ENCODE measurements at places on chromosomes 1 and 21.

DNA sequence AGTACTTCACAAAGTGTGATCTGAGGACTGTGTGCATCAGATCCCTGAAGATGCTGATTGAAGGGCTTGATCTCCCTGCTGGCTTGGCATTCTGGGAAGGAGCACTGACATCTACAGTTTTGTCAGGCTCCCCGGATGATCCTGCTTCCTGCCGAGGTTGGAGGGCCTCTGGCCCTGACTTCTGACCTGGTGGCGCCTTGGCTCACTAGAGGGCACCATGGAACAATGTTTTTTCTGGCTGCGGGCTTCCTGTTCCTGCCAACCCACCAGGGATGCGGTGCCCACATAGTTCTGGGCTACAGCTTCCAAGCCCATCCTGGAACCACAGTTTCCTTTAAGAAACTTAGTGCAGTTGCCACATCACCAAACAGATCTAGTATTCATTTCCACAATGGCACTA is 38.8 kb upstream of the RASAL2 start:
- DNase-seq, result no peak

DNA sequence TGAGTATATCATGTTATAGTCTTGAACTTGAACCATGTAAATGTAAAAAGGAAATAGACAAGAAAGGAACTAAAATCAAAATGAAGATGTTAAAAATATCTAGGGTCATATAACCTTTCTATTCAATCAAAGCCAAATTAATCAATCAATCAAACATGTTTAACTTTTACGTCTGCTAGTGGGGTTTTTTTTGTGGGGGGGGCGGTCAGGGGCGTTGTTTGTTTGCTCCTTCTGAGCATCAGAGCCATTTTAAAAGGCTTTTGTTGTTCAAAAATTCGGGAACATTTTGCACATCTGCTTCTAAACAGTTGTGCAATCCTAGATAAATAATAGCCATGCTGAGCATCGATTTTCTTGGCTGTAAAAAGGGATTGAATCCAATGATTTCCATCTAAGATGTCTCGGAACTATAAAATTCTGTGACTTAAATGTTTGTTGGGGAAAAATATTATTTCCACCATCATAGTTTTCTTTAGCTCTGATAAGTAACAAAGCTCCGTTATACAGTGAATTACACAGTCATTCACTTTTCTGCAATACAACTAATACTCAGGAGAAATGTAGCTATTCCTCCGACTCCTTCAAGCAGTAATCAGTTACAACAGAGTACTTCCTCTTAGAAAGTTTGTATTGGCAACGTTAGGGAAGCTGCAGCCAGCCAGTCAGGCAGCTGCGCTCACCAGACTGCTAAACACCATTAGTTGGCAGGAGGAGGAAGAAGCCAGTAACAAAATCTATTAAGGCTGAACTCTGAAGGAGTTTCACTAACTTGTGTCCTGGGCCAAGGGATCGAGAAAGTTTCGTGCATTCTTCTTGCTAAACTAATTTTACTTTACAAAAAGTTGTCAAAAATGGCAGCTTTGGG is 2.2 kb downstream of the SPATA6 start:
- no peak for DNase-seq

DNA sequence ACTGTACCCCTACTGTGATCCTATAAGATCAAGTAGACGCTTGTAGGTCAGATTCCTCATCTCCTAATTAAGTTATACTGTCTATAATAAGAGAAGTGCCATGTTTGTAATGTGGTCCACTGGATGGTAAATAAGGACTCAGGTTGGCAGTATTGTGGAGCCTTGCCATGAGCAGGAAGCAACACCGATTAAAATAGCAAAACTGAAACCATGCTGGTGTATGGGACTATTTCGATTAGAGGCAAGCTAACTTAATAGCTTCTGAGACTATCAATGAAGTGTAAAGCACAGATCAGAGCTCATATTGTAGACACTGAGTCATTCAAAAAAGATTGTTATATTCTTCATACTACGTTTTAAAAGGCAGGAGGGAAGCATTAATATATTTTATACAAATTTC is 348.8 kb downstream of the HHAT start:
- DNase-seq, result no peak

GRCh38 chr1:245131026-245131393 is 23.8 kb upstream of the KIF26B start:
- DNase-seq, result no peak

DNA sequence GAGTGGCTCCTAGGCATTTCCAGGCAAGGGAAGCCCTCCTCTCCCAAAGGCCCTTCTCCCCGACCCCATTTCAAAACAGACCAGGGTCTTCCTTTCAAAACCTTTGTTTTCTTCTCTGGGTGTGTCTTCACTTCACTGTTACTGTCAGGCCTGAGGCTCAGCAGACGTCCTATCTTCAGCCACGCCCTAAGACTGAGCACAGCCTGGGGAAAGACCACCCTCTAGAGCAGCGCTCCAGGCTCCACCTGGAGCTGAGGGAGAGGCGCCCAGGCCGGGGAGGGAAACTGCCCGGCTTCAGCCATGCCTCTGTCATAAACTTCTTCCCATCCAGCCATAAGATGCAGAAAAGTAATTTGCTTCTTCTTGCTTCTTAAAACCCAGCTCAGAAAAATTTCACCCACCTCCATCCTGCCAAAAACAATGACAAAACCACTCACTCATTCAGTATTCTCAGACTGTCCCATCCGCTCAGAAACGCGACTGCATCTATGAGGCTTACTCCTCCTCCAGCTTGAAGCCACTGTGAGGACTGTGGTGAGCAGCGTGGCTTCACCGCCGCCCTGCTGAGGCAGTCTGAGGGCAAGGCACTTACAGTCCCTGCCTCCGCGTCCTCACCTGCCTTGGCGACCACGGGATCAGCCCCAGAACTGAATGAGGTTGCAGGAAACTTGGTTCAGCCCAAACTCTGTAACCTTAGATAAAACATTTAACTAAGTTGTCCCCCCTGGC is 36.1 kb downstream of the VN1R5 start:
- DNase-seq, result no peak

DNA sequence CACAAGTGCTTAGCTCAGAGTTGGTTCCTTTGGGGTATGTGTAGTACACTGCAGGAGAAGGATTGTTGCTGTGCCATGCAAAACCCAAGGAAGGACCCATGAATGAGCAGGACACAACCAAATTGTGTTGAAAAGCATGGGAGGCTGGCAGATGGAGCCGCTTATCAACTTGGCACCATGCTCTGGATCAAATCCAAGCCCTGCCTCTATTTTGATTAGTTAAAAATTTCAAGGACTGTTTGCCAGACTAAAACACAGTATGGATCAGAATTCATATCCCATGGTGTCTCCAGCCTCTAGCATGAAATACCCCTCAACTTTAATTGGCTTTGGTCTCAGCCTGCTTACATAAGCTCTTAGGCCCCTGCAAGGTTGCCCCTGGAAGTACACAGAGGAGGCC is 27.8 kb downstream of the CCDC185 start:
- DNase-seq, result no peak

DNA sequence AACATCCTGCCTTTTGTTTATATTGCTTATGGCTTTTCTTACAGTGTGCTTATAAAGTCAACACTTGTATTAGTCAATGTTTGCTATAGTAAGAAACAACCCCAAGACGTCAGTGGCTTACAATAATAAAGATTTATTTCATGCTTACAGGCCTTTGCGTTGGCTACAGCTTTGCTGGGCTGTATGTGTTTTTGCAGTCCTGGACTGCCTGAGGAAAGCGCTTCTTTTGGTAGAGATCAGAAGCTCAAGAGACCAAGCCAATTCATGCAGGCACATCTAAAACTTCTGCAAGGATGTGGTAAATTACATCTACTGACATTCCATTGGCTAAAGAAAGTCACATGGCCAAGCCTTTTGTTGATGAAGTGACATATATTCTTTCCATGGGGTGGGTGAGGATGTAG is 17.5 kb upstream of the PRKAA2 start:
- no peak for DNase-seq

DNA sequence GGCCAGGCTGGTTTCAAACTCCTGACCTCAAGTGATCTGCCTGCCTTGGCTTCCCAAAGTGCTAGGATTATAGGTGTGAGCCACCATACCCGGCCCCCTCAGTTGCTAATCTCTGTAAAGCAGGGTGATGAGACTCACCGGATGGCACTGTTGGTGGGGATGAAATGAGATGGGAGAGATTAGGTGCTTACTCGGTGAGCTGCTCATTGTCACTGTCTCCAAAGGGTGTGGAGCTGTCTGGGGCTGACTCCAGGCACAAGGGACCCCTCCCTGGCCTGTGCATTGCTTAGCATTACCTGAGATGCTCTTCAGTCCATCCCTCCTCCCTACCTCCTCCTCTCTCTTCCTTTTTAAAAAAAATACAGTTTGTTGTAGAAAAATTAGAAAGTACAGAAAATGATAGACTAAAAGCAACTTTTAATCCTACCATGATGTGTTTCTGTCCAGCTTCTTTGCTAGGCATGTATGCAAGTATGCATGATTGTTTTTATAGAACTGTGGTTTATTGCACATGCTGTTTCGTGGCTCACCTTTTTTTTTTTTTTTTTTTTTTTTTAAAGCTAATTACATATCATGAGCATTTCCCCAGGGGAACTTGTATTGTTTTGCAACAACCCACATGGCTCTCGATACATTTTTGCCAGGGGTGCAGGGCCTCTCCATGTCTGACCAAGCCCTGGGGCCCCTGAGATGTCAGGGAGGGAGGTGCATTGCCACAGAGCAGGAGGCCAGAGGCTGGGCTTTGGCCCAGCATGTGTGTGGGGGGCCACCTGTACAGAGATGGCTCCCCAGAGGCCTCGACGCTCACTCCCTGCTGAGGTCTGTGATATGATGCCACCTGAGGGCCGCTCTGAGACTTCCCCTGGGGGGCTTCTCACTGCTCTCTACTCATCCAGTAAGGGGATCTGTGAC is 55.4 kb downstream of the ARHGEF10L start:
- DNase-seq, result no peak

DNA sequence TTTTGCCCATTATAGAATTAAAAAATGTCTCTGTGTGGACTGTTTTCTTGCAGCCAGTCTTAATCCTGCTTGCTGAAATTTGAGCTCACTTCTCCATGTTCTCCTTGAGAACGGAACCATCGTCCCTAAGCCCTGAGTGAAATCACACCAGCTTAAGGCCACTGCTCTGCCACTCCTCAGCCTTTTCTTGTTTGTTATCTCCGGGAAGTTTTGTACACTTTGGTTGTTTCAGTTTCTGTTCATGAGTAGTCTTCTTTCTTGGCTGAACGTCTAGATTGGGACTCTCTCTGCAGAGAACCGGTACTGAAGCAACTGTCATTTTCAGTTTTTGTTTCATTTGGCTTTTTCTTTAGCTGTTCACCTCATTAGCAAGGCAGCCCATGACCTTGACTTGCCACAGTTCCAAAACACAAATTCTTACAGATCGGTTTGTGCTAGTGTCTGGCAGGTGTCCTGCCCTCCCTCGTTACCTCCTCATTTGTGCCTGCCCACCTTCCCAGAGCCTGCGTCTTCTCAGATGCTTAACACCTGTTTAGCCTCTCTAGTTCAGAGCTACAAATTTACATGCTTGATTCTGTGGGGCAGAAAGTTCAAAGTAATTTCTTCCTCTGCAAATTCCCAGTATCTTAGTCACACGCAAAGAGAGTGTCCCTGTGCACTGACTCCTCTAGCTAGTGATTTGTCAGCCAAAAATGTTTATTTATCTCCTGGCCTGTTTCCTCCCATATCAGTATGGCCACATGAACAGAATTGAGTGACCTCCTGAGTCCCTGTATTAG is 12.4 kb downstream of the PSEN2 start:
- DNase-seq, result no peak

DNA sequence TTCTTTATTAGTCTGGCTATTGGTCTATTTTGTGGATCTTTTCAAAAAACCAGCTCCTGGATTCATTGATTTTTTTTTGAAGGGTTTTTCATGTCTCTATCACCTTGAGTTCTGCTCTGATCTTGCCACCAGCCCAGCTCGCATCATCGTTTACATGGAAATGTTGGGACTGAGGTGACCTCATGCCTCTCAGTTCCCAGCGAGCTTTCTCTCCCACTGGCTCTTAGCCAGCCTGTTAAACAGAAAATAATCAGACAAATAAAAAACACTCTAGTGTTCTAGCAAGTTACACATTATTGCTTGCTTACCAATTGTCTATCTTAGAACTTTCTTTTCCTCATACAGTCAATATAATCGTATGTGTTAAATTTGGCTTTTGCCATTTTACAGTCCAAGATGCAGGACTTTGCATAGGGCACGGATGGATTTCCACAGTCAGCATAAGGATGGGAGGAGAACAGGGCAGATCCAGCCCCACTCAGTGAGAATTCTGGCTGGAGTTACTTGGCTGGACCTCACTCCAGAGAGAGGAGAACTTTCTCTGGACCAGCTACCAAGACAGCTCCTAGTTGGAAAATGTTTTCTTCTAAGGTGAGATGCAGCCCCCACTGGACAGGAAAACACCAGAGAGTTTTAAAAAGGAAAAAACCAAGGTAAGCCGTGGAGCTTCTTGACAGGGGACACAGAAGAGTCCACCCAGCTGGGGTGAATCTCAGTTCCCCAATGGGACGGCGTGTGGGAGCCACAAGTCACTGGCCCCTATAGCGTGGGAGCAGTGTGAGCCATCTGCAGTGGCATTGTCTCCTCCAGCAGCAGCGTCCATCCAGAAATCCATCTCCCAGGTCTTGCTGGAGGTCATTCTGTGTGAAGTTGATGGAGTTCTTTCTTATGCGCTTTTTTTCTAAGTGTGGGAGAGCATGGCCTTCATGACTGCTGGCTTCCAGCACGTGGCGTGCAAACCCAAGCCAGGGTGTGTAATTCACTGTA is 17.6 kb downstream of the PGBD2 start:
- DNase-seq, result no peak

- DNase-seq, result no peak
These were observed 37.2 kb upstream of the CRNN start for GRCh38 chr1:152451254-152451653.

DNA sequence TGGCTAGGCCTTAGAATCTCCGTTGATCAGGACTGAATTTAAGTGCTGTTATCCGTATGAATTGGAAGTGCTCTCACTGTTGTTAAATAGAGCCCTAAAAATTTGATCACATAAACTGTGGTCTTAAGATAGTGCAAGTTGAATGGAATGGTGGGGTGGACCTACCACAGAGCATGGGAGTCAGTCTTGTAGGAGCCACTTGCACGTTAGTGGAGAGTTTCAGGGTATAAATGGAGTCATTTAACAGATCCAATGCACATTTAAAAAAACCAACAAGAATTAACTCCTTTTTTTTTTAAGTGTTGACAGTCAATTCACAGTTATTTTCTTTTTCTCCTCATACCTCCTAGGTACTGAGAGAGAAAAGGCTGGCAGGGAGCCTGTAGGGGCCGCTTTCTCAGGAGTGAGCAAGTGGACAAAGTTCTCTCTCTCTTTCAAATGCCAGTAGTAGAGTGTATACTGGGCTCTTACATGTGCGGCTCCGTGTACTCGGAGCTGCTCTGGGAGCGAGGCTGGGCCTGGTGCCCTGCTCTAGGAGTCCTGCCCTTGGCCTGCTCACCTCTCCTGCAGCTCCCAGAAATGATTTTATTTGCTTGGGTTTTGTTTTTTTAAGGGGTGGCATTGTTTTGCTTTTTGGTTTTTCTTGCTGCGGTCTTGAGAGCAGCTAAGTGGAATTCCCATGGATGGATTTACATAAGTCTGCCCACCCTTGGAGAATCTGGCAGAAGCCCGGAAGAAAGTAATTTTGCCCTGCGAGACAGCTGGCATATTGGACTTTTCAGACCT is 91.3 kb downstream of the ATP5PO start:
- DNase-seq, result no peak
